Stimulated activated CD8-positive, alpha-beta memory T cell treated with anti-CD3 and anti-CD28 coated beads, Interleukin-2, amount 100 ng/mL, for 1 hour (primary cell): ENCODE measurements at places on chromosomes 11 and 22.

DNA sequence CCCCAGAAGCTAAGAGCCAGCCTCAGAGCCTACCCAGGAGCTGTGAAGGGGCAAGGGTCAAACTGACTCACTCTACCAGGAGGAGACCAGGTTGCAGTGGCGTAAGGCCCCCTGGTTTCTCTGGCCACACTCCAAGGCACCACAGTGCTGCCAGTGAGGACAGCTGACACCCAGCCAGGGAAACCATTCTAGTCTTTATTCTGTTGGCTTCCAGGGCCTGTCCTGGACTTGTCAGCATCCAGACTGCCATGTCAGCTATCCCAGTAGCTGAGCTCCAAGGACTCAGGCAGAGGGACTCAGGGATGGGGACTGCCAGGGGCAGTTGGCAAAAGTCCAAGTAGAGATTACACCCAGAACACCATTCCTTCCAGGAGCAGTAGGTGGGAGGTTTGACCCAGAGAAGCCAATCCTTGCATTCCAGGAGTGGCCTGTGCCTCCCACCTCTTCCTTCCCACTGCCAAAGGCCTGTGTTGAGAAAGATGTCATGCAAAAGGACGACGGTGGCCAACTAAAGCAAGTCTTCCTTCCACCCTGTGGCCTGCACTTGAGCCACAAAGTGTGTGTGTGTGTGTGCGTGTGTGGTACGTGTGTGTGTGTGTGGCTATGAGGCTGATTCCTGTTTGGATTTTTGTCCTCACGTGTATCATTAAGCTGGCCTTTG is 3.6 kb upstream of the MAPK8IP1 start:
- no peak for DNase-seq

DNA sequence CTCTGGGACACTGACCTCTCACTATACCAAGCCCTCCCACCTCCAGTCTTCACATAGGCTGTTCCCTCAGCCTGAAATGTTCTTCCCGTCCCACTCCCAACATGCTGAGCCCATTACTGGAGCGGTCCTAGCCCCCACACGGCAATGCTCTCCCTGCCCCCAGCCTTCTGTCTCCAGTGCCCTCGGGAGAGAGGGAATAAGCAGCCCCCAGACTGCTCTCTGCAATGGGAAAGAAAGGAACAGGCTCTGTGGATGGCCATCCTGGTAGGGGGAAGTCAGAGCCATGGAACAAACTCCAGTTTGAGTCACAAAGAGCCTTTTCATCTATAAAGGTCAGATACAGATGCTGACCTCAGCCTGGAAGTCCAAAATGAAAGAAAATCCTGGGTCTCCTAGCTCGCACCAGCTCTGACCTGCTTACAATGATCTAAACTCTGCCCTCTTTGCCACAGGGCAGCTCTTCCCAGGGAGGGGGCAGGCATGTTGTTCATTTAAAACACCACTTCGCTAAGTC is 62.6 kb downstream of the FLRT1 start:
- no peak for DNase-seq

DNA sequence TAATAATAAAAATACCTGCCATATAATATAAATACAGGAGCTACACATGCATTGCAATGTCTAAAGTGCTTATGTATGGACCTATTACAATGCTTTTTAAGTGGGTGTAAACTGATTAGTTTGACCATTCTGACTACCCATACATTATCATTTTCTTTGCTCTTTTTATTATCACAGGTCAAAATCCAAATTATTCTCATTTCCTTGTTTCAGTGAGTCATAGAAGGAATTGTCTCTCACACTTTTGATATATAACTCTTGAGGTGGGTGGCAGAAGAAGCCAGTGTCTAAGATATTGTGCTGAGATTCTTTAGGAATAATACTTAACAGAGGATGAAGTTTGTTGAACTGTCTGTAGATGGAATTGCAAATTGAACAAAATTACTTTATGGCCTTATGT is 35.6 kb downstream of the GAS2 start:
- DNase-seq: no peak

GRCh38 chr11:98155696-98156095 is 865.1 kb upstream of the CNTN5 start:
- DNase-seq: no peak

DNA sequence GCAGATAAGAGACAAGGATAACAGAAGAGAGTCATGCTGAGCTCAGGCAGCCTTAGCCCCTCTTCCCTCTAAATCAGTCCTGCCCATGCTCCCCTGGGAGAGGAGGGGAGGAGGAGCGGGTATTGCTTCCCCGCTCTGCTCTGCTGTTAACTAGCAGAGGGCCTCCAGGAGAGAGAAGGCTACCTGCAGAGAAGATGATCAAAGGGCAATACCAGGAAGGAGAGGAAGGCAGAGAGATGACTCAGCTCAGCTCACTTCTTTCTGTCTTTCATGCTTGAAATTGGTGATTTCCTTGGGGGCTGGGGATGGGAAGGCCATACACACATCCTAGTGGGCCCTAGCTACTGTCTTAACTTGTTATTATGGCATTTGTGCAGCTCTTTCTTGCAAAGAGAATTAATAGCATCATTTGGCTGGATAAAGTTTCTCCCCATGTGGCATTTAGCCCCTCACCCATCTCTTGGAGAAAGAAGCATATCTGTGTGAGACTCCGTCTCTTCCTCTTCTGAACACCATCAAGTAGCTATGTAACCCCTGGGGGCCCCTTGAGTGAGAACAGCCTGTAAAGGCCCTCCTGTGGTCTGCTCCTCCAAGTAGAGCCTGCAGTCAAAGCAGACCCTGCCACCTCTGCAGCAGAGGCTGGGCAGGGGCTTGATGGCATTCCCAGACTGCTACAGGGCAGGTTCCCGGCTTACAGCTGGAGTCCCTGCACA is 33.4 kb upstream of the AMOTL1 start:
- DNase-seq: no peak

DNA sequence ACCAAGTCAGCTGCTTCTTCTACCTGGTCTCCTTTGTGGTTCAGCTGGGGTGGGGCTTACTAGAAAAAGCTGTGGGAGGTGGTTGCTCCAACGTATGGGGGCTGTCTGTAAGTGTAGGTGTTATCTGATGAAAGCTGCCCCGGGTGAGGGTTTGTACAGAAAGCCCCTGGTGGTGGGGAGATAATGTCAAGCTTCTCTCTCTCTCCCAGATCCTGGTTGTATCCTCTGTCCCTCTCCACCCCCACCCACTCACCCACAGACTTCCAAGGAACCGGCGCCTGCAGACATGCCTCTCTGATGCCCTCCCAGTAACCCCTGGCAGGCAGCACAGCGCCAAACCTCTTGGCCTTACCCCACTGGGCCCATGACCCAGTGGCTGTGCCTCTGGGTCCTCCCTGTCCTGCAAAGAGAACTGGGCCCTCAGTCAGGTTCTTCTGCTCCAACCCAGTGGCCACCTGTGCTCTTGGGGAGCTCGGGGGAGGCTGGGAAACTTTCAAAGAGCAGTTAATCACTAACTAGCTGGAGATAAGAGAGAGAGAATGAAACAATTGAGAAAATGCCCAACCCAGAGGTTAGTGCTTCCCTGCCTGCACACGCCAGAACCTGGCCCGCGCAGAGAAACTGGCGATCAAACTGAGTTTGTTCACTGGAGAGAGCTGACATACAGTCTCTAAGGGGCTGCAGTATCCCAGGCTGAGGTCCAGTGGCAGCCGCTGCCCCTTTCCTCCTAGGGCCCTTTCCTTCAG is 20.4 kb upstream of the EHF start:
- DNase-seq: no peak

DNA sequence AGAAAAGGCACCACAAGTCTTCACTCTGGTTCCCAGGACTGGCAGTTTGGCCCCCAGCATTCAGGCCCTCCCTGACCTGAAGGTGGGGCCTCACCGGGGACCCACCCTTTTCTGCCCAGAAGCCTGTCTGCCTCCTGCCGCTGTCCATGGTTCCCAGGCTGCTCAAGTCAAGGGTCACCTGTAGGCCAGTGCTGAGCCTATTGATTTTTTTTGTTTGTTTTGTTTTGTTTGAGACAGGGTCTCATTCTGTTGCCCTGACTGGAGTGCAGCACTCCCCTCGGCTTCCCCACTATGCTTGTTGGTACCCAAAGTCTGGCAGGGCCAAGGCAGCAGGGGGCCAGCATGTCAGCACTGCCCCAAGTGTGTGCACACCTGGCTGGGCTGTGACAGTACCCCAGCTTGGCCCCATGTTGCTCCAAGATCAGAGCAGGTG is 11.0 kb upstream of the MED17 start:
- DNase-seq: no peak

DNA sequence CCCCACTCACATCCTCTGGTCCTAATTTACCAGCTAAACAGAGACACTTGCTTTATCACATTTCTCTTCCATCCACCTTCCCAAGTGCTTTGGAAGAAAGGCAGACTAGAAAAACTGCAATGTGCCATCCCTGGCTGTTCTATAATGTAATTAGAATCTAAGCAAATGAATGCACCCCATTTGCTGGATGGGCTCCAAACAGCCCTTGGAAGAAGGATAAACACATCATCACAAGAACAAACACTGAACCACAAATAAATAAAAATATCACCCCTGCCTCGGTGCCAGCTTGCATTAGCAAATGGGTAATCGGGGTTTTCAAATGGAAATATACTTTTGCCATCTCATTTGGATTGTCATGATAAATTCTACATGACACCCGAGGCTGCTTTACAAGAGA is 296.6 kb upstream of the ISX start:
- no peak for DNase-seq

DNA sequence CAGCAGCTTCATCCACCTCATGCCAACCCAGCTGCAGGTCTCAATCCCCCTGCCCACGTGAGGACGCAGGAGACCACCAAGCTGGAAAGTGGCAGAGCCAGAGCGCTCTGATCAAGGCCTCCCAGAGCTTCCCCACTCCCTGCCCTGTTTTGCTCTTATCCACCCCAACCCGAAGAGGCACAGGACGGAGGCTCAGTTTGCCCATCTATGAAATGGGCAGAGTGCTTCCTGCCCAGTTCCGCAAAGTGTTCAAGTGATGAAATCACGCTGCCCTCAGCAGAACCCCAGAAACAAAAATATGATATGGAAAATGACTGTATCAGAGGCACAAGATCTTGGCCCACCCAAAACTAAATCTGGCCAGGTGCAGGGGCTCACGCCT is 7.9 kb downstream of the LGALS2 start:
- no peak for DNase-seq

DNA sequence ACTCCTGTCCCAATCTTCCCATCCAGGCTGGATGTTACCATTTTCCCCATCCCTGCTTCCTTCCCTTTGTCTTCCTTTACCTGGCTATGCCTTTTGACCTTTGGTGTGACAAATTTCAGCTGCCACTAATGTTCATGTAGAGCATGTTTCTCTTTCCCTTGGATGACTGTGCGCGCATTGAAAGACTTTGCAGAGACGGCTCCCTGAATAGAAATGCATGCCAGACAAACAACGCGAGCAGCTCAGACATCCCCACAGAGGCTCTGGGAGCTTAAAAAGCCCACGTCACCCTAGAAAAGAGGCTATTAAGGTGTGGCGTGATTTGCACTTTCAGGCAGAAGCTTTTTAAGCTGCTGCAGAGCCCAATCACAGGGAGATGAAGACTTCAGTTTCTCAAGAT is 202.0 kb downstream of the NTM start:
- DNase-seq: no peak

DNA sequence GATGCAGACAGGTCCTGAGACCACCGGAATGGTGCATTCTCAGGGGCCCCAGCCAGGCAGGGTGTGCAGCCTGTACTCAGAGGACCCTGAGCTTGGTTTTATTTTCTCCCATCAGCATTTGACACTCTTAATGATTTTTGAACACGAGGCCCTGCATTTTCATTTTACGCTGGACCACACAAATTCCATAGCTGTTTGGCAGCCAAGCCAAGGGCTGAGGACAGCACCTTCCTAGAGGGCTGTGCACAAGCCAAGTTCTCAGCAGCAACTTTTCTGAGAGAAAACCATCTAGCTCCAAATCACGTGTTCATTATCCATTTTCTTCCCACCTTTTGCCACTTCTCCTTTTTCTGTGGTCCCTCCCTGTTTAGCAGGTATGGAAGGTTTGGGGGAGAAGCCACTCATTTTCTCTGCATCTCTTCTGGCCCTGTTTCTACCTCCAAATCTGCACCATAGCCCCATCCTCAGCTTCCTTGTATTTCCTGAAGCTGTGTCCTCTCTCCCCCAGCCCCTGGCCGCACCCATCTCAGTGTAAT is 60.4 kb downstream of the TRAF6 start:
- no peak for DNase-seq

DNA sequence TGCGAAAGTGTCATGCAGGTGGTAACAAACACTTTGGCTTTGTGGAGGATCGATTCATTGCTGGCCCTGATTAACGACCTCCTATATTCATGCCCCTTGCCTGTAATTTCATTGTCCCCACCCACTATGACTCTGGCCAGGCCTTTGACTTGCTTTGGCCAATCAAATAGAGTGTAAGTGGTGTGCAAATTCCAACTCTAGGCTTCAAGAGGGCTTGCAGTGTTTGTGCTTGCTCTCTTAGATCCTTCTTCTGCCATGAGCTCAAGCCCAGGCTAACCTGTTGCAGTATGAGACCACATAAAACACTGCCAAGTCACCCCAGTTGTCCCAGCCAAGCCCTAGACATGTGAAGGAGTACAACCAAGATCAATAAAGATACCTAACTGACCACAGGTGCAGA is 48.0 kb downstream of the RCN1 start:
- DNase-seq: no peak

DNA sequence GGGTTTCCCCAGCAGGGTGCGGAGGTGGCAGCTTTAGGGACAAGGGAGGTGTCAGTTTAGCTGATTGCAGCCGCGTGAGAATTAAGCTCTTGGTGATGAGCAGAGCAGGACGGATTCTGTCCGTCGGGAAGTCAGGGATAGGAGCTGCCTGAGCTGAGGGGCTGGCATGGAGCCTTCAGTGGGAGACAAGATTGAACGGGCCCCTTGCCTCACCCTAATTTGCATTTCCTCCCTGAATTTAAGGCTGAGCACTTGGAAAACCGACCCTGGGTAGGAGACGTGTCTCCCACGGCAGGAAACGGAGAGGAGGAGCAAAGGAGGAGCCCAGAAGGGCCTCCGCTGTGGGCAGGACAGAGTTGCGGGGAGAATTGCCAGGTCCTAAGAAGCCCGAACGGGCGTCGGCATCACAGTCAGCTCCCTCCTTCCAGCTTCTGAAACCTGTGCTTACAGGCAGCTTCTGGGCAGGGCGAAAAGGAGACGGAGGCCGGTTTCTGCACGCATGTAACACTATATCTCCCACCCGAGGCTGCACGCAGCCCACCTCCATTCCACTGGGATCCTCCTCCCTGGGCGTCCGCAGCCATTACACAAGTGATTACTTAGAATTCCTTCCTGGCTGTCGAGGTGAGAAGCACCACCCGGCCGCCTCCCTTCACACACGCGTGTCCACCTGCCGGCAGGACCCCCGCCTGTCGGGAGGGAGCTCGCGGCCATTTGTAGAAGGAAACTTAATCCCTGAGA is 345.8 kb downstream of the BRD1 start:
- no peak for DNase-seq

DNA sequence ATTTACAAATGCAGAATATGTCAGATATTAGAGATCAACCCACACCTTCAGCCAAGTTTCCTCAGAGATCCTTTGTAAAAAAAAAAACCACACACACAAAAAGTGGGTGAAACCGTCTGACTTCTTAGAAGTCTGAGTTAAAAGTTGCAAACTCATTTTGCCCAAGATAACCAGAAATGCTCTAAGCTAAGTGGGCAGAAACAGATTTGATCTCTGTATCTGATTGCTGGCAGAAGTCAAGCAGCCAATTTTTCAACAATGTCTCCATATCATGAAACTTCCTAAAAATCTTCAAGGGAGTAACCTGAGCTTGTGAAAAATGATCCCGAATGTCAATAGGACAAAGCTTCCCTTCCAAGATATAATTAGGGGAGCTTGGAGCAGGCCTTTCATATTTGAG is 28.6 kb upstream of the ATXN10 start:
- no peak for DNase-seq

GRCh38 chr22:19497245-19497644 is 17.5 kb downstream of the CDC45 start:
- DNase-seq: no peak
